NCI-H510A treated with DMSO at 0.1 percent for 48 hours (cell line): ENCODE measurements at places on chromosomes 13 and 19.

DNA sequence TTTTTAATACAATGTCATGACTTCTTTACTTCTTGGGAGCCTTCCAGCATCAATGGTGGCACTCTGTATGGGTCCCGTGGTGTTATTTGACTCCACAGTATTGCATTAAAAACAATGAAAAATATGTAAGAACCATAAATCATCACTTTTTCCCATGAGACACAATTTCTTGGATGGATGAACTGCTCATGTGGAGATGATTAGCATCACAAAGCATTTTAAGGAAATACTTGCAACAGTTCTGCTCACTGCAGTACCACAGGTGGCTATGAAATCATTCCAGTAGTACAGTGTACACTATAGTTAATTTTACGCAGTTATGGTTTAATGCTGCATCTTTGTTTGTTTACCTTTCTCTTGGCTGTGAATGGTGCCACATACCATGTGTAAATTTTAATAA, 37.2 kb upstream of the C1QTNF9B start:
- DNase-seq: no peak

DNA sequence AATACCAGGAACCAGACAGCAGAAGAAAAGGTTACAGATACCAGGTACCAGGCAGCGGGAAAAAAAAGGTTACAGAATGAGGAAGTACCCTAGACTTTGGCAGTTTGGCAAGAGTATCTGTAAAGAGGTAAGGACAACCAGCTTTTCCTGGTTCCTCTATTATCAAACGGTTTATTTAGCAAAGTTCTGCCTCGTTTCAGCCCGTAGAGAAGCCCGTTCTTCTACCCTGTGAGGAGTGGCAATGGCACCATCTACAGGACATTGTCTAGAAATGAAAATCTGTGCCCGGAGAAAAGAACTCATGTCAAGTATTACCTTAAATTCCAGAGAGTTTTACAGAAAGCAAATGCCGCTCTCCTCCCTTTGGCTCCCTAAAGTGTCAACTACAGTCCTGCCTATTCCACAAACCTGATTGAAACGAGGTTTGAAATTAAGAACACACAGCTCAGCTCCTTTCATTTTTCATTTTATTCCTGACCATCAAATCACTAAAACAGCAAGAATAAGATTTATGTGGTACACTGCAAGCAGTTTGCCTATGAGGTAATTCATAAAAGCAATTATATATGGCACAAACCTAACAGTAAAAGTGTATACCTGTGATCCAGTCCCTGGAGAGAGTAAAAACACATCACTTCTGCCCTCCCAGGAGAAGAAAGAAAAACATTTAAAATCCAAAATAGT, 226.3 kb downstream of the SLC7A1 start:
- peak; percentile 47 for DNase-seq

GRCh38 chr13:48728226-48728625, 74.5 kb downstream of the CYSLTR2 start:
- DNase-seq: no peak

- DNase-seq: no peak
These were observed 571 bp upstream of the DHRS12 start for GRCh38 chr13:51804295-51805172.

- DNase-seq: no peak
These were observed 34.5 kb downstream of the SPRY2 start for GRCh38 chr13:80306337-80306972.

DNA sequence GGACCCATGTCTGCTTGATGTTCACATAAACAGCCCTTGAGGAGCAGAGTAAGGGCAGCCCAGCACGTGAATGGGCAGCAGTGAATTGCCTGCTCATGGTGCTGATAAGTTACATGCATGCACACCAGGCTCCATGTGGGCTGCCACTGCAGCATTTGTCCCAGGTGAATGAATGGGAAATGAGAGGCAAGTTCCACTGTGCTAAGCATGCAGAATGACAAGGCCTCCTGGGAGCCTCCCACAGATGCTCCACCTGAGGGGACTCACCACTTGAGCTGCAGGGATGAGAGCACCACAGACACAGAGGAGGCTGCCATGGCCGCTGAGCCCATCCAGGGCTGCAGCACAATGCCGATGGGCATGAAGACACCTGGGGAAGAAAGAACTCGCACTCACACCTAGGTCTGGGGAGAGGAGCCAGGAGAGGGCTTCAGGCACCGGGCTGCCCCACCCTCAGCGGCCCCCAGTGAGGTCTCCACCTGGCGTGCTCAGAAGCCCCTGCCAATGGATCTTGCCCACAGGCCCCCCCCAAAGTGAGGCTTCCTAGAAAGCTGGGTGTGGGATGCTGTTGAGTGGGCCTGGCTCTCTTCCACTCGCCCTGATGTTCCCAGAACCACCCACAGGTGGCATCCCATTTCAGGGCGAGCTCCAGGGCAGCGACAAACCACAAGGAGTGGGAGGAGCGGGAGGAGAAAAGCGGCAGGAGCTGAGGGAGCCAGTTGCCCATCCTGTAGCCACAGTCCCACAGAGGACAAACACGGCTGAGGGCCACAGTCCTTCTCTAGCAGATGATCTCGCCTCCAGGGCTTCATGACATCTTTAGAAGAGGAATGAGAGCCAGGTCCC, 73.8 kb downstream of the CCDC70 start:
- no peak for DNase-seq

- no peak for DNase-seq
These were observed 15.2 kb downstream of the LNX2 start for GRCh38 chr13:27605099-27605498.

DNA sequence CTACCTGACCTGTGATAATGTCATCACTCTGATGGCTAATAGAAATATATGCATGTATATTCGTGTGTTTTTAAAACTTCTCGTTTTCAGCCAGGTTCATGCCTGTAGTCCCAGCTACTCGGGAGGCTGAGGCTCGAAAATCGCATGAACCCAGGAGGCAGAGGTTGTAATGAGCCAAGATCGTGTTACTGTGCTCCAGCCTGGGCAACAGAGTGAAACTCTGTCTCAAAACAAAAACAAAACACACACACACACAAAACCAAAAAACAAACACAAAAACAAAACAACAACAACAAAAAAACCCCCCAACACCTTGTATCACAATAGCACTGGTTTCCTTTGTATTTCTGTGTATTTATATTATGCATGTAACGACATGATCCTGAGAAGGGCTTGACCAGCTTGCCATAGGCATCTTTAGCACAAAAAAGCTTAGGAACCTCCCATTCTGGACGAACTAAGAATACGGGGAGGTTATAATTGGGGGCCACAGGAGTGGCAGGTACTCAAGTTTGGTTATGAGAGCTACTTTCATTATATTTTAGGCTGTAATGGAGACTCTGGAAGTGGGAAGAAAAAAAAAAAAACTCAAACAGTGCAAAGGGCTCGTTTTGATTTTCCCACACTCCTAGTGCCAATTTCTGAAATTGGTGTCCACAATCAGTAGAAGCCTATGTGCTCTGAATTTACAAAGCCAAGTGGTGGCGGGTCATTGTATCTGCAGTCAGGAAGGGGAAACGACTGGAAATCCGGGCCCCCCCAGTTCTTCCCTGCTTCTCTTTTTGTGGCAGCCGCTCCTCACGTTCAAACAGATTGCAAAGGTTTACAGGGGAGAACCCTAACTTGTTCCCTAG, 1.2 kb upstream of the ACP7 start:
- no peak for DNase-seq

GRCh38 chr13:111877906-111878305, 189.0 kb upstream of the SOX1 start:
- DNase-seq: no peak

DNA sequence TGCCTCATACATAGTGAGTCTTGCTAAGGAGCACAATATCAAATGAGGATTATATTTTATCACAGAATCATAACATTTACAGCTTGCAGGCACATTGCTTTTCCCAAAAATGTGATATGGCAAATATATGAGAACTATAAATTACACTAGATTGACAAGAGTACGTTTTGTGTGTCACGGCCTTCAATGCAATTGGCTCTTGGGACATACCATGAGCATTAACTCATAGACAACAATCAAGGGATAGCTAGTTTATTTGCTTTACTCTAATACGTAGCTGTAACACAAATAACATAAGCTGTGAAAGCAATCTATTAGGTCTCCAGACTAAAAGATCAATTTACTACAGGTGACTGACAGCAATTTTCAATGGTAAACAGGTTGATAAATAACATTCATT, 17.8 kb downstream of the LHFPL6 start:
- no peak for DNase-seq

DNA sequence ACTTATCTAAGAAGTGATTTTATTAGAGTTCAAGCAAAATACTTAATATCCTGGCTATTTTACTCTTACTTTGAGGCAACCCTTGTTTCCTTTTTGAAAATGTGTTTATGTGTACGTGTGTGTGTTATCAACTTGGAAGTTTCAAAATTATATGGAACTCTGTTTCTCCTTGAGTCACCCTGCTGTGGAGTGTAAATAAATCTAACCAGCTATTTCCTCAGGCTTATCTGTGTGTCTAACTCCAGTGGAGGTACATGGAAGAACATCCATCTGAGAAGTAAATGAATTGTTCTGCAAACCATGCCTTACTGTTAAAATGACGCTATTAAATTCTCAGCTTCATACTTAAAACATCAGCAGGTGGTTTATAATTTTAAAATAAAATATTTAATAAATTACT, 583.4 kb upstream of the SLITRK5 start:
- DNase-seq: no peak

GRCh38 chr19:32921624-32922023, 50.1 kb downstream of the CEP89 start:
- DNase-seq: no peak

DNA sequence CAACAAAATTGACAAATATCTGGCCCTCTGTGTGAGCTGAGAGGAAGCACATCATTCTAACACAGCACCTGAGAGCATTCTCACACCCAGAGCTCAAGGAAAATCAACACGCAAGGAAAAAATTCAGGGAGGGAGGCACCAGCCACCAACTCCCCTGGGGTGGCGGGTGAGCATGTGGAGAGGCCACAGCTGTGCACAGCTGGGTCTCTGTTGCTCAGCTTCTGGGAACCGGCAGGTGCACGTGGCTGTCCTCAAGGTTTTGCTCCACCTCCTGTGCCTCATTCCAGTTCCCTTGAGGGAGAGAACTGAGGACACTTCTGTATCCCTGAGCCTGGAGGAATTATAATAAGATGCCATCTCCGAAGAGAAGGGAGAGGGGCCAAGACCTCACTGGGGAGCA, 134.0 kb downstream of the USP12 start:
- DNase-seq: no peak

GRCh38 chr19:33887891-33888290, 91.2 kb downstream of the KCTD15 start:
- no peak for DNase-seq

DNA sequence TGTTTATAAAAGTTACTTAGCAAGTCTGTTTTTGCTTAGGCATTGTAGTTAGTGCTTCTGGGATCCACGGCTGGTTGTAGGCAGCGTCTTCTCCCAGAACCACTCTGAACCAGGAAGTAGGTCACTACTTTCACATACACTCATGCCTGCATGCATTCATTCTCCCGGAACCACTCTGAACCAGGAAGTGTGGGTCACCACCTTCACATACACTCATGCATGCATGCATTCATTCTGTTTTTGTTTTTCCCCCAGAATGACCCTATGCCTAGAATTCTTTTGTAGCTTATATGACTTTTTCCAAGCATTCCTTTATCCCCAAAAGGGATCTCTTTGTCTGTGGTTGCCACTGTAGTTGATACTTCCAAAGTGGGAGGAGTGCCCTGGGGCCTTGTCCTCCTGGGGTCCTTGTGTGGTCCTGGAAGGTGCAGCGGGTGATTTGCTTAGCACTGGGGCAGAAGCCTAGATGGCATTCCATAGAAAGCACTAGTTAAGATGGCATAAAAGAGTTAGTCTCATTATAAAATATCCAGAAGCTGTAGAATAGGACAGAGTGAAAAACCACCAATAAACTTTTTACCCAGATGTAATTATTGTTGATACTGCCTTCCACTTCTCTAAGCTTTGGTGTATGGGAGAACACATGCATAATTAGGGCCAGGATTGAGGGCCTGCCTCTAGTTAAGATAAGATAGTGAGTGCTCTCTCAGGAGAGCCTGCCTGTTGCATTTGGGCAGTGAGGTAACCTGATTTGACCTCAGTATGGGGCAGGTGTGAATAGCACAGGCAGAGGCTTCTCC, 68.6 kb upstream of the TEX29 start:
- DNase-seq: no peak

DNA sequence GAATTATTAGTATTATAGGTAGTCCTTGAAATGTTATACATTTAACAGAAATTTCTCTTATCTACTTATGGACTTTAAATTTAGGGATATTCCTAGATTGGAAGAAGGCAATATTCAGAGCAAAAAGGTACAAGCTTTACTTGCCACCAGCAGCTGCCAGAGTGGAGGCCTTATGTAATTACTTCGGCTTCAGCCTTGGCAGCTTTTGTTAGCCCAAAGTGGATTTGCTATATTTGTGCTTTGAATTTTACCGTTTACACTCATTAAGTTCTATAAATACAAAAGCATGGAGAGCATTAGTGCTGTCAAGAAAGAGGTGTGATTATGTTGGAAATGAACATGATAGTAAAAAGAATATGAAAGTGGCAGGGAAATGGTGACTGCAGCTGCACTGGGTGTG, 319.9 kb downstream of the ATP8A2 start:
- peak; percentile 50 for DNase-seq

DNA sequence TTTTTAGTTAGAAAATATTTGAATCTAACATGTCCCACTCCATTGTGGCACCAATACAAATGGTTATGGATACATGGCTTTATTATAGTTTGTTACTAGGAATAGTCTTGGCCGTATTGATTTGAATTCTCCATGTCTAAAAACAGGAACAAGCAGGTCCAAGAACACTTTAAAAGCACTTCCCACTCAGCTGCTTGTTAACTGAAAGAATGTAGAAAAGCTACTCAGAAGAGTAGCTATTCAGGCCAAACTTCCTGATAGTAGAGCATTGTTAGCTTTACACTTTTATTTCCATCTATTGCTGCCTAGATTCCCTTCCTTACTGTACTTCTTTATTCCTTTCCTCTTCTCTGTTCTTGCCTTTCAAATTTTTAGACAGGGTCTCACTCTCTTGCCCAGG, 6.9 kb downstream of the PIBF1 start:
- no peak for DNase-seq

- DNase-seq: no peak
These were observed 24.9 kb downstream of the SIGLEC7 start for GRCh38 chr19:51166846-51167490.

DNA sequence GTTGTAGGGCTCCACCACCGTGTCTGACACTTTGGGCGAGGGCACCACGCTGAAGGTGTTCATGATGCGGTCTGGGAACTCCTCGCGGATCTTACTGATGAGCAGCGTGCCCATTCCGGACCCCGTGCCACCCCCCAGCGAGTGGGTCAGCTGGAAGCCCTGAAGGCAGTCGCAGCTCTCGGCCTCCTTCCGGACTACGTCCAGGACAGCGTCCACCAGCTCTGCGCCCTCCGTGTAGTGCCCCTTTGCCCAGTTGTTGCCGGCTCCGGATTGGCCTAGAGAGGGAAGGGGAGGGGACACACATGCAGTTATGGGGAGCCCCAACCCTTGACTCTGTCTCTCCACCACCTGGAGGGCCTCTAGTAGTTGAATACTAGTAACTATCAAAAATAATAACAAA, 6.2 kb downstream of the TUBB4A start:
- DNase-seq: no peak

DNA sequence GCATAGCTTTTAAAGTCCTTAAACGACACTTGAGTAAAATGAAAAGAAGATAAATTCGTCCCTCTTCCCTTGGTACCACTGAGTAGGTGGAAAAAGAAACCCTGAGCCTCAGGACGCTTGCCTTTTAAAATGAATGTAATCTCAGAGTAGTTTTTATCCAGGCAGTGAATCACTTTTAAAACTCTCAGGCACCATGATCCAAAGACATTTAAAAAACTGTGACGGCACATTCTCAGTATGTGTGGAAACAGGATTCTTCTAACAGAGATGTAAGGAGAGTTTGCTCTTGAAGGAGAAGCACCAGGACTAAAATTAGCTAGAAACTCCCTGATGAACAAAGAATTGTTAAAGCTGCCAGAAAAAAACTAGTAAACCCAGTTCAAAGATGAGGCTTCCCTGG, 105.7 kb upstream of the SLC15A1 start:
- DNase-seq: no peak
